Airway epithelial cell (primary cell): ENCODE measurements at places on chromosomes 3 and 15. TPM values are rescaled to one million over a fixed set of nuclear protein-coding genes. Genes with fewer than 3 reads are reported as not detected.

ANKUB1 gene
- 1.7 and 2.0 TPM in 2 replicates for total RNA-seq

RGMA gene
- total RNA-seq, result 5.9 and 6.6 TPM in 2 replicates

SLC35G2 gene
- 1.3 and 3.4 TPM in 2 replicates for total RNA-seq

HIGD2B gene
- not detected in 2 replicates for total RNA-seq

SLC2A2 gene
- total RNA-seq, result not detected in 2 replicates

KIF9 gene
- total RNA-seq, result 8.6 and 12.9 TPM in 2 replicates

ADCY5 gene
- not detected in 2 replicates for total RNA-seq

CHRFAM7A gene
- 0.23 and 1.1 TPM in 2 replicates for total RNA-seq

C3orf22 gene
- total RNA-seq, result not detected in 2 replicates

RYR3 gene
- total RNA-seq, result under 0.01 TPM in 1 of 2 replicates, not detected in the other

HDC gene
- total RNA-seq, result not detected in 2 replicates

TRPM1 gene
- 0.07 TPM in 1 of 2 replicates, not detected in the other for total RNA-seq

SLC9C1 gene
- not detected in 2 replicates for total RNA-seq

PLA2G4E gene
- 3.7 and 5.1 TPM in 2 replicates for total RNA-seq

DNASE1L3 gene
- total RNA-seq, result 0.21 TPM in 1 of 2 replicates, not detected in the other

REC114 gene
- not detected in 2 replicates for total RNA-seq

GOLGA8N gene
- total RNA-seq, result 0.65 and 1.4 TPM in 2 replicates

ST3GAL6 gene
- 1.3 and 3.2 TPM in 2 replicates for total RNA-seq

SLC28A1 gene
- not detected in 2 replicates for total RNA-seq

ALG1L2 gene
- total RNA-seq, result not detected in 2 replicates

MUC20 gene
- total RNA-seq, result 1.2 and 4.0 TPM in 2 replicates

COL7A1 gene
- total RNA-seq, result 294 and 341 TPM in 2 replicates

MAP6D1 gene
- 3.7 and 4.2 TPM in 2 replicates for total RNA-seq
